WTC11 (cell line): ENCODE measurements at places on chromosomes 13 and 19. TPM values are rescaled to one million over a fixed set of nuclear protein-coding genes. Genes with fewer than 3 reads are reported as not detected.

C13orf42 gene
- 6.3 to 8.2 TPM (median 7.0 TPM) in 3 replicates for total RNA-seq

GRCh38 chr13:51241720-51242119 lies 19.5 kb downstream of the FAM124A start:
- DNase-seq = no peak
- H3K27ac ChIP-seq = peak overlapping the region; percentile 90
- H3K27me3 ChIP-seq = no peaks in the 10 kb centered on the region
- peaks cover 13% of the 10 kb centered on the region for H3K4me1 ChIP-seq
- H3K36me3 ChIP-seq = peaks cover 23% of the 10 kb centered on the region
- H3K4me3 ChIP-seq = no peak overlapping the region

DNA sequence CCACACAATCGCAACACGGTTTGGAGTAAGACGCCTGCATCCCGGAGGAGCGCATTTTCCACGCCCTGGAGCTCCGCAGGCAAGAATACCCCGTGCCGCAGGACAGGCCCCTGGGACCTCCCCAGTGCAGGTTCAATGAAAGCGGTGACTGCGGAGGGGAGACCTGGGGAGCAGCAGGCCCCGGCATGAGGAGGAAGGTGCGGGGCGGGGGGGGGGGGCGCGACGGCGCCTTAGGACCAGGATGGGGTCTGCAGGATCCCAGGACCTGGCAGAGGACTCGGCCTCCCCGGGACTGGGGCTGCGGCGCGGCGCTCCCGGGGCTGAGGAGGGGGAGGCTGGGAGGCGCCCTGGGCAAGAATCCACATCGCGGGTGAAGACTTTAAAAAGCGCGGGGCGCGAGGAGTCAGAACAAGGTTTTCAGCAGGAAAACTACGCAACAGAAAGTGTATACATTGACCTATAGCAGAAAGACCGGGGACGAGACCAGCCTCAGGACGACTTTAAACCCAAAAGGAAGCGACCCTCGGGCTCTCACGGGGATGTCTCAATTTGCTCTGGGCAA lies 432 bp downstream of the ZNF611 start:
- peak overlapping the region; percentile 89 for H3K4me3 ChIP-seq
- H3K4me1 ChIP-seq = peaks cover 43% of the 10 kb centered on the region
- H3K27ac ChIP-seq = 0 out of 2 replicates have a peak overlapping the region, but pooled peaks have one; percentile 32
- no peaks in the 10 kb centered on the region for H3K36me3 ChIP-seq

- no peak for DNase-seq
- H3K27me3 ChIP-seq = no peaks in the 10 kb centered on the region
- peaks cover 18% of the 10 kb centered on the region for H3K4me1 ChIP-seq
- H3K36me3 ChIP-seq = peaks cover 17% of the 10 kb centered on the region
- no peak overlapping the region for H3K4me3 ChIP-seq
These were observed 4.2 kb upstream of the TNPO2 start for GRCh38 chr19:12727745-12728433.

- DNase-seq = no peak
- no peak overlapping the region for H3K27ac ChIP-seq
- H3K36me3 ChIP-seq = peaks cover 15% of the 10 kb centered on the region
- no peaks in the 10 kb centered on the region for H3K27me3 ChIP-seq
These were observed 189.0 kb downstream of the LMO7 start for GRCh38 chr13:75825161-75825560.
